ENCODE measurements at places on chromosomes 12 and 14. TPM values are rescaled to one million over a fixed set of nuclear protein-coding genes. Genes with fewer than 3 reads are reported as not detected.

- DNase-seq: no peak
Observed at GRCh38 chr12:76618031-76618430, 58.5 kb upstream of the OSBPL8 start.

Gene LRRC43
- 4.2 TPM for total RNA-seq

Gene CBLN3
- total RNA-seq: 2.3 TPM

DNA sequence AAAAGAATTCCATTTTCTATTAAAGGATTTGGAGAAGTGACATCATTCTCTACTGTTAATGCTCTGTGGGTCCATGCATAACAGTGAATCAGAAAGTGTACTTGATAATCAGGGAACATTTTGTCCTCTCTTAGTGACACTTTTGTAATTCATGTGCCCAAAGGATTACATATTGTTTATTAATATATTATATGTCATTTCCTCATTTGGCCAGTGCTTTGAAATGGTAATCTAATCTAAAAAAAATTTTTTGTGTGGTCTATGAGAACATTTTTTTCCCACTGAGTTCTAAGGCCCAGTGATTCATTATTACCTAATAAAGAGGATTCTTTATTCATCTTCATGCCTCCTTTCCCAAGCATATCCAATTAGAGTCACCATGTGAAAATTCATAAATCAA, 79.7 kb upstream of the MYF6 start:
- DNase-seq: no peak

DNA sequence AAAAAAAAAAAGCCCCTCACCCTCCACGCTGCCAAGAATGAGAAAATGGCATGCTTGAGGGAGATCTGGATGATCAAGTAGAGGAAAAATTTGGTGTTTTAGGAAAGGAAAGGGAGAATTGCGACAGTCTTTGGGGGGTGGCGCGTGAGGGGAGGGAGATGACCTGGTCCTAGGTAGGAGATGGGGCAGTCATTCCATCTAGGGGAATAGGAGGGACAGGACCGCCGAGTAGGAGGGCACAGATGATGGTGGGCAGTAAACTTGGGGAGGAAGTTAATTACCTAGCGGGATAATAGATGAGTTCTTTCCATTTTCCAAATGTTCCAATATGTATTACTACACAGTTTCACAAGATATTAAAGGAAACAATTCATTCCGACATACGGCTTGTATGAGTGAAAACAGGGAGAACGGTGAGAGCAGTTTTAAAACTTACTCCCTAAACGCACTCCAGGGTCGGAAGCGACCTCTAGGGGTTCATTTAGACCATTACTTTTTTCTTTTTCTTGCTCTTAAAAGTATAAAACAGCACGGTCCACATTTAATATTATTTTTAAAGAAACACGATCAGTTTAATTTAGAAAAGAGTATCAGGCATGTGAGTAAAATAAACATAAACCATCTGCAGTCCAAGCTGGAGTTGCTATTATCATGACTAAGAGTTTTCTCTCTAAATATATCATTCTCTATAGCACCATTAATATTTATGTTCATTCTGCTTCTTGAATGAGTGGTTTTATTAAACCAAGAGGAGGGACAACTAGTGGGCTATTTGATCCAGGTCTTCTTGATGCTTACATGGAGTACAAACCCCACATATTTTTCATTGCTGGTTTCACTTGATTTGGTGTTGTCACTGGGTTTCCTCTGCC, 3.0 kb upstream of the FNTB start:
- DNase-seq: no peak

DNA sequence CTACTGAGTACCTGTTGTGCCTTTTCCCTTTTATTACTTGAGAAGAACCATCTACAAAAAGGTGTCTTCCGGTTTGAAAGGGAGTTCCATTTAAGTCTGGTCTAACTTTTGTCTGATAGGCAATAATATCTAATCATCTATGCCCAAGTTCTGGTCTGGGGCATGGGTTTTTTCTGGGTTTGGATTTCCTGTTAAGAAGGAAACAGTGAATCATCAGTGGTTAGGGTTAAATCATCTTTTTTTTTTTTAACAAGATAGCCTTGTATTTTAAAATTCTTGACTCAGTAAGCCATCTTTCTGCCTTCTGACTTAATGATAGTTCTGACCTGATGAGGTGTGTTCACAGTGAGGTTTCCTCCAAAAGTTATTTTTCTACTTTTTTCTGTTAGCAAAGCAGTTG, 29.3 kb upstream of the CPNE8 start:
- DNase-seq: no peak

- DNase-seq: no peak
Observed at GRCh38 chr14:68817506-68818212, 24.8 kb upstream of the ZFP36L1 start.

GRCh38 chr14:65344011-65344410, 68.5 kb upstream of the FUT8 start:
- DNase-seq: no peak

- no peak for DNase-seq
Observed at GRCh38 chr12:124744659-124745464, 118.8 kb downstream of the SCARB1 start.

Gene AQP6
- total RNA-seq: 0.09 TPM

DNA sequence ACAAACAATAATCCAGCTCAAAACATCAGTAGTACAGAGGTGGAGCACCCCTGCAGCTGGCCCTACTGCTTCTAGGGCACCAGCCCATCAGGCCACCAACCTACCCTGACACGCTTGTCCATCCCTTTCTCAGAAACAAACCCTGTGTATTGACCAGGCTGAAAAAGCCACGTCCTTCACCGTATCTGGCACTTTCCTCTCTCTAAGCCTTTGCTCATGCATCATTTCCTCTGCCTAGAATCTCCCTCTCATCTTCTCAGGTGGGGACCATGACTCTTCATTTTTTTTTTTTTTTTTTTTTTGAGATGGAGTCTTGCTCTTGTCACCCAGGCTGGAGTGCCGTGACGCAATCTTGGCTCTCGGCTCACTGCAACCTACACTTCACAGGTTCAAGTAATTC, 25.3 kb upstream of the FLVCR2 start:
- no peak for DNase-seq
